Kasumi-1 (cell line): ENCODE measurements at places on chromosomes 5 and 9.
A peak's percentile ranks its signal among the peaks of the same experiment; 100 is the strongest.

DNA sequence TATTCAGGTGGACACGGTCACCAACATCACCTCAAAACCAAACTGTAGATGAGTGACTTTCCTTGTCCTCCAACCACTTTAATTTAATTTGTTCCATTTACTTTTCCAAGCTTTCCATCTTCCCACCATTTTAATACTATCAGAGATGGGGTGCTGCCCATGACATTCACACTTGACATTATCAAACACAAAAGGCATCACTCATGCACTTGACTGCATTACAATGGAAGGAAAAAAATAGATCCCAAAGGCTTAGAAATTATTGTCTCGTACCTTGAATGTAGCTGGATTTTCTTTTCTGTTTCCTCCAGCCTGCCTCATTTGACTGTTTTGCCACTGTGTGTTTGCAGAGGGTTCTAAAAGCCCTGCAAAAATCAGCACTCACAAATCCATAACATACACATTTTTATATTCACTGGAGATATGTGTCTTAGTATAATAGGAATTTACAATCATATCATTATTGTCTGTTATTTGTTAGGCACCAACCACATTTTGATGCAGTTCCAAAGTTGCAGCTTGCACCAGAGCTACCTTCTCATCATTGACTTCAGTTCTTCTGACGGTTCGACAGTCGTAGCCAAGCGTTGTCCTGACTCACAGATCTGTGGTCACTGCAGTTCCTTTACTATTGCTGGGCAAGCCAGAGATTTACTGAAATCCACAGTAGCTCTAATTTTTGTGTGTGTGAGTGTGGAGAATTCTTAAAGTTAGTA, 712.3 kb upstream of the WWC1 start:
- DNase-seq: no peak

DNA sequence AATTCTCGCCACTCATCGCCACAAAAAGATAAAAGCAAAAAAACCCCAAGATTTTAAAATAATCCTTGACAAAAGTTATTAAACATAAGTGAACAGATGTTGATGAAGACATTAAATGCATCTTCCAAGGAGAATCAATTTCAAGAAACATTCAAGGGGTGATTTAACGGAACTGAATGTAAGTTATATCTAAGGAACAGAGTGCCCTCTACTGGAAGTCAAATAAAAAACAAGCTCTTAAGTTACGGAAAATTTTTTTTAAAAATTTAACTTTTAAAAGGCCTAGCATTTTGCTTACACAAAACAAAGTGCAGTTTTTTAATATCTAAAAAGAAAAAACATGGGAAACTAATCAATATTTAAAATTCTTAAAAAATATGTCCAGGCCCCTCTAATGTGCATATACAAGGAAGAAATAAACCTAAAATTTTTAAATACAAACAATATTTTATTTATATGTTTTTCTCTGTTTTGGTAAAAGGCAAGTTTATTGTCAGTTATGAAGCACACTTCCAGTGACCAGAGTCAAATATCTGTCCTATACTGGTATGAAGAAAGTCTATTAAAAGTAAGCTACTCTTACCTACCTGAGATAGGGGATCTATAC, 28.0 kb downstream of the TEX10 start:
- peak; percentile 68 for DNase-seq

DNA sequence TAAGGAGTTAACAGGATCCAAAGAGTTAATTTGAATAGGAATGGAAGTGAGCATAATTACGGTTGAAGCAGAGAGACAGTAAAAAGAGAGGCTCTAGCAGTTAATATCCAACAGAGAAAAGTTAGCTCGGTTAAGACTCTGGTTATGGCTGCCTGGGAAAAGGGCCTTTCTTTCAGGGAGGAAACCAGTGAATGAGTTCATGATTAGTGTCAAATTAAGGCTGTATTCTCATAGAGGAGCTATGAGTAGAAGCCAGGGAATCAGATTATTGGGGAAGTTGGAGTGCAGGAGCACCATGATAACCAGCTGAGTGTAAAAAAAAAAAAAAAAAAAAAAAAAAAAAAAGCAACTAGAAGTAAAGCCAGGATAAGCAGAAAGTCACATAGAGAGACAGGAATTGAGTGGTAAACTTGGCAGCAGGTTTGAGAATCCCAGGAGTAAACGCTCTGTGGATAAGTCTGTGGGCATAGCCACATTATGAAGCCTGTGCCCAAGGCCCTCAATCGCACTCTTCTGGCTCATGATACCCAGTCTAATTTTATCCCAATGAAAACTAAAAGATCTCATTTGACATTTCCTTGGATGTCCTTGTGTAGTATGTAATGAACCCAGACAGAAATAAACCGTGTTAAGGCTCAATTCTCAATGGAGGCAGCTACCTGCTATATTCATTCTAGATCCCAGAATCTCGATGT, 372.6 kb upstream of the MPDZ start:
- no peak for DNase-seq

- no peak for DNase-seq
Measured at GRCh38 chr9:137311986-137312851, 10.1 kb upstream of the NRARP start.

DNA sequence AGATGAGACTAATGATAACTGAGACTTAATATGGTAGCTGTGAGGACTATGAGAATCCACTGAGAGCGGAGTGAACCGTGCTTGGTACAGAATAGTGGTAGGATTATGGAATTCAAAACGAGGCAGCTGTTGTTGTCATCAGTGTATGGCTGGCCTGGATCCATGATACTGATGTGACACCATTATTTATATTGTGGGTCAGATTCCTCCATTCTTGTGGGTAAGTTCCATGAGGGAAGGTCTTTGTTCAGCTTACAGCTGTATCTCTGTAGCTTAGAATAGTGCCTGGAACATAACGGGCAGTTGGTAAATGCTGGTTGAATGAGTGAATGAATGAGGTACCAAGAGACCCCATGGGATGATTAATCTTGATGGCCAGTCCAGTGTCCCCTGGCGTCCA, 61.8 kb downstream of the ACER2 start:
- no peak for DNase-seq

DNA sequence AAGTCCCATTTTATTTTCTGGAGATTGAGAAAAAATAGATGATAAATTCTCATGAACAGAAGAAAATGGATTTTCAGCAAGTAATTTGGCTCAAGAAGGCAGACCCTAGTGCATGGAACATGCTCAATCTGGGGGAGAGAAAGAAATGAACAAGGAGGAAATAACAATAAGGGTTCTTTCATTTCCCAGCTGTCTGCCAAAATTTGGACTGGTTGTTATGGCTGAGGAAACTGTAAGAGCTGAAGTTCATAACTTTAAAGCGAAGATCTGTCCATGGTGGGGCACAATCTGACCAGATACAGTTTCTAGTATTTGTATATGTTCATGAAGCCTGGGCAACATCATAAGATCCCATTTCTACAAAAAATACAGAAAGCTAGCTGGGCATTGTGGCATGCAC, 1386.5 kb upstream of the DMAC1 start:
- no peak for DNase-seq

- no peak for DNase-seq
Measured at GRCh38 chr5:106290841-106291240, 1379.9 kb downstream of the EFNA5 start.
